Renal cortical epithelial cell (primary cell): ENCODE measurements at places on chromosomes 3 and 15. TPM values are rescaled to one million over a fixed set of nuclear protein-coding genes. Genes with fewer than 3 reads are reported as not detected.

DNA sequence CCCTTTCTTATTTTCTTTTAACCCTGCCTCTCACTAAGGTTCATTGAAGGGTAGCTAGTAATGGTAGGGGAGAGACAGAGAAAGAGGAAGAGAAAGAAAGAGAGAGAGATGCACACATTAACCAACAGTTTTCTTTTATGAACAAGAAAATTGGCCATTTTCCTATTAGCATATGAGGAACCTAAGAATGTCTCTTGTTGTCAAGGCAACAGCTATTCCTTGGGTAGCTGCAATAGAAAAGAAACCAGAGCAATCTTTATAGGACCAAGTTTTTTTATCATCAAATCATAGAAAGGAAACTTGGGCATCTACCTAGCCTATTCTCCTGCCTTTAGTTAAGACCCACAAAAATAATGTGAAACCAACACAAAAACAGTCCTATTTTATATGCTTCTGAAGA, 15.0 kb upstream of the CCDC39 start:
- no peak for DNase-seq

DNA sequence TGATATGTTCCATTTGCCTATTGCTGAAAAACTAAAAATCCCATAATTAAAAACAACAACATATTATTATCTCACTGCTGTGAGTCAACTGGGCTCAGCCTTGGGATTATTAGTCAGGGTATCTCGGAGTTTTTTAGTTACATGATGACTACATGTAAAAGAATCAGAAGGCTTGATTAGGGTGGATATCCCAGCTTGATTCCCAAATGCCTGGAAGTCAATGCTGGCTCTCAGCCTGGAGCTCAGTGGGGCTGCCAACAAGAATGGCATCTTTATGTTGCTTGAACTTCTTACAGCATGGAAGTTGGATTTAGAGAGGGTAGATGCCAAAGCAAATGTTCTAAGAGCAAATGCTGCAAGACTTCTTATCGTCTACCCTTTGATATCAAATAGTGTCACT, 278.5 kb downstream of the PLOD2 start:
- no peak for DNase-seq

GRCh38 chr3:119751423-119751822, 30.5 kb upstream of the NR1I2 start:
- DNase-seq, result no peak

GRCh38 chr15:44137750-44138149, 57.3 kb downstream of the FRMD5 start:
- no peak for DNase-seq

- peak; percentile 44 for DNase-seq
These were observed 439.2 kb downstream of the MCTP2 start for GRCh38 chr15:94670438-94671034.

GRCh38 chr3:42839616-42840015, 30.4 kb downstream of the ACKR2 start:
- peak; percentile 72 for DNase-seq

- DNase-seq, result peak; percentile 4
These were observed 674.0 kb downstream of the OTOL1 start for GRCh38 chr3:162170581-162170980.

DNA sequence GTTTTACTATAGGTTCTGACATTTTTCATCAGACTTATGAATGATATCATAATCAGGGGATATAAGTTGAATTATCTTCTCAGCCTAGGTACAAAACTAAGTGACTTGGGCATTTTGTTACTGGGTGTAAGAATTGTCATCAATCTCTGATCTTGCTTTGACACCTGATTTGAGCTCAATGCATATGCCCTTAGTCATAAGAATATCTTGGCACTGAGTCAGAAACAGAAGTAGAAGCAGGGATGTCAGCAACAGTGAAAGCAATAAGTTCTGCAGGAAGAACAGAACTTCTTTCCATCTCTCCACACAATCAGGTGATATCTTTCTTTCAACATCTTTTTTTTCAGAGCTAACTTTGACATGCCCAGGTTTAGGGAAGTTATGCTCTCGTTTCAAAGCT, 14.6 kb downstream of the SLITRK3 start:
- DNase-seq, result peak; percentile 12

- no peak for DNase-seq
These were observed 192.0 kb downstream of the XXYLT1 start for GRCh38 chr3:195078891-195079440.

GRCh38 chr3:129001806-129002572, 885 bp downstream of the EFCC1 start:
- no peak for DNase-seq

- peak; percentile 98 for DNase-seq
These were observed 277.0 kb downstream of the RYR3 start for GRCh38 chr15:33587773-33588172.

- no peak for DNase-seq
These were observed 113.0 kb downstream of the TMEM266 start for GRCh38 chr15:76172782-76173181.

DNA sequence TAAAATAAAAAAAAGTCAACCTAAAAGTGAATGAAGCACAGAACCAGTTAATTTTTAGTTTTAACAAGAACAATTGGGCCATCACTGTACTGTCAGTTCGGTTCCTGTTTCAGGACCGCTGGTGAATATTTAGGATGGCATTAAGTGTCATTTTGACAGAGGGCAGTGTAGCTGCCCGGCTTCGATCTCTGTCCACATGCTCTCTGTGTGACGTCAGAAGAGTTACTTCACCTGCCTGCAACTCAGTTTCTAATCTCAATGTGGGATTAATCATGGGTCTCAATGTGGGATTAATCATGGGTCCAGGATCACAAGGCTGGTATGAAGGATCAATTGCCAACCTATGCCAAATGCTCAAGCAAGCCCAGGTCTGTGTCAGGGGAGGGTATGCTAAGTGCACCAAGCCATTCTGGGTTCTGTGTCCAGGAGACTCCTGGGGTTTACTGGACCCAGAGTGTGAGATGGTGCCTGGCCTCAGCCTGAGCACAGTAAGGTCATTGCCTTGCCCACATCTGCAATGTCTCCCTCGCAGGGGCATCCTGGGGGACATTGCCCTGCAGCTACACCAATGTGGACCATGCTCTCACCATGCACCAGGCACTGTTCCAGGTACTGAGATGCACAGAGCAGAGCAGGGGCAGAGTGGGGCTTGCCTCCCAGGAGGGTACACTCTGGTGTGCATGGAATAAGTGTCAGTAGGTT, 8.1 kb downstream of the GABRA5 start:
- DNase-seq, result no peak

DNA sequence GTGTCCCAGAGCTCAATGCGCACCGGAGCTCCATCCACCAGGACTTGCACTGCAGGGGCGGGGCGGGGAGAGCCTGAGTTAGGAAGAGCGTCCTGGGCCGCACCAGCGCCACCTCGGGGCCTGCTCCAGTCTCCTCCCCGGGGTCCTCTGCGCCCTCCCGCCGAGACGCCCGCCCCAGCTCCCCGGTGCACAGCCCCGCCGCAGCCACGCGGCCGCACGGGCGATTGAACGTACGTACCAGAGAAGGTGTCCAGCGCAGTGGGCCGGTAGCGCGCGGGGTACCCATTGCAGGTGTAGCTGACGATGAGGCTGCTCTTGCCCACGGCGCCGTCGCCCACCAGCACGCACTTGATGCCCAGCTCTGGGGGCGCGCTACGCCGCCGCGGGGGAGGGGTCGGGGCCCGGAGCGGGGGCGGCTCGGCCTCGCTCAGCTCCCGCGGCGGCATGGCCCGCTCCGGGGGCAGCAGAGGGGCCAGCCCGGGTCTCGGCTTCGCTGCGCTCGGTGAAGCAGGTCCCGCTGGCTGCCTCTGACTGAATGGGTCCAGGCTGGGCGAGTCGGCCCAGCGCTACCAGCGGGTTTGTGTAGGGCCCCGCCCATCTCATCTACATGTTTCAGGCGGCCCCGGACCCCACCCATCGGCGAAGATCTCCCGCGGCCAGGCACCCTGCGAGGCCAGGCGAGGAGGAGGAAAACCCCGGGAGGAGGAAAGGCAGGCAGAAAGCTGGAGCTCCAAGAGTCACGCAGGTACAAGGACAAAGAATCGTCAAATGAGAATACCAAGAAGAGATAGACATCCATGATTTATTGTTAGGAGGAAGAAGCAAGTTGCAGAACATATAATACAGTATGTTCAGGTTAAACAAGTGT, at the start of gene RHOV:
Gene RHOV (minus strand): TSS at position 541 of the 868 bp plus-strand sequence. CDS start 95 bp downstream, at position 446.
- peak; percentile 49 for DNase-seq

- no peak for DNase-seq
These were observed 133.2 kb upstream of the COL8A1 start for GRCh38 chr3:99505200-99505599.

DNA sequence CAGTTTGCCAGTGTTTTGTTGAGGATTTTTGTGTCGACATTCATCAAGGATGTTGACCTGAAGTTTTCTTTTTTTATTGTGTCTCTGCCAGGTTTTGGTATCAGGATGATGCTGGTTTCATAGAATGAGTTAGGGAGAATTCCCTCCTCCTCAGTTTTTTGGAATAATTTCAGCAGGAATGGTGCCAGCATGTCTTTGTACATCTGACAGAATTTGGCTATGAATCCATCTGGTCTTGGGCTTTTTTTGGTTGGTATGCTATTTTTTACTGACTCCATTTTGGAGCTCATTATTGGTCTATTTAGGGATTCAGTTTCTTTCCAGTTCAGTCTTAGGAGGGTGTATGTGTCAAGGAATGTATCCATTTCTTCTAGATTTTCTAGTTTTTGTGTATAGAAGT, 320.0 kb upstream of the PPP2R3A start:
- no peak for DNase-seq

DNA sequence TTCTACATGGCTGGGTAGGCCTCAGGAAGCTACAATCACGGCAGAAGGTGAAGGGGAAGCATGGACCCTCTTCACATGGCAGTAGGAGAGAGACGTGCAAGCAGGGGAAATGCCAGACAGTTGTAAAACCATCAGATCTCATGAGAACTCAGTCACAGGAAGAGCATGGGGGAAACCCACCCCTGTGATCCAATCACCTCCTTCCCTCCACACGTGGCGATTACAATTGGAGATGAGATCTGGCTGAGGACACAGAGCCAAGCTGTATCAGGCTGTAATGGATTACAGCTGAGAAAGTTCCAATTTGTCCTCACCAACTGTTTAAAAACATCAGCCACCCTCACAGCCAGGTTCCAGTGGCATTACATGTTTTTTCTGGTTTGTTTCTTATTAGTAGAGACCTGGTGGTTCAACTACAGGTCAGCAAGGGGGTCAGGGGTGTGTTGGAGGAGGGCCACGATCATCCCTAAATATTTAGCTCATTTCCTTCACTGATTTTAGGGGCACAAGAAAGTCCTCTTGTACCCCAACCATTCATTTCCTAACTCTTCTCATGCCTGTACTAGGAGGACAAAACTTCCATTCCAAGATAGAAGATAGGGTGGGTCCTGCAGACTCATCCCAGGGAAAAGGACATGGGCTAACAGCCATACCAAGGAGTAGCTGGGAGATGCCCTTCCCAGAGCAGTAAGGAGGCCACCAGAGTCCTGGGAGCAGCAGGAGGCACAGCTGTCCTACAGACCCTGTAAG, 54.4 kb downstream of the ANXA2 start:
- no peak for DNase-seq

DNA sequence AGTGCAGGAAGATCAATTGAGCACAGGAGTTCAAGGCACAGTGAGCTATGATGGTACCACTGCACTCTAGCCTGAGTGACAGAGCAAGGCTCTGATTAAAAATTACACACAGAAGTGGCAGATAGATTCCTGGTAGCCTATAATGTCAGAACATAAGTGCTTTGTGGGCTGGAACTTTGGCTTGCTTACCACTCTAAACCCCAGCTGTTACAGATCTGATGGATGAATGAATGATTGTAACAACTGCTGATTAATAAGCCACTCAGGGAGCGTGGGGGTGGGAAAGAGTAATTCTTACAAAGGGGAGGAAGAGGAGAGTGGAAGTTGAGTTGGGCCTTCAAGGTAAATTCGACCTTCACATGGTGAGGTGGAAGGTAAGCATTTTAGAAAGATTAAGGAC, 40.9 kb upstream of the PTPN23 start:
- DNase-seq, result no peak

GRCh38 chr3:188241072-188241471, 87.1 kb downstream of the LPP start:
- DNase-seq, result no peak

DNA sequence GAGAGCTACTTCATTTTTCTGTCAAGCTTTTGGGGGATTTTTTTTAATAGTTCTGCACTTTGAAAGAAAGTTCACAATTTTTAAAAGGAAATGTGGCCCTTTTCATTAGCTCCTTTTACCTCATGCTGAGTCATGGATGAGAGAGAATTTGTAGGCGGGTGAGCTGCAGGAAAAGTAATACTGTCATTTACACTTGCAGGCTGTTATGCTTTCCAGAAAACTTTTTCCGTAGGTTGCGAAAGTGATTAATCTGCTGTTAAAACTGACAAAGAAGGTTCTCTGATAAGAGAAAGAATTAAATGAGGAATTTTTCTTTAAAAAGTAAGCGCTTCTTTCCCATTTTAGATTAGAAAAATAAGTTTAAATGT, 430.2 kb downstream of the LPP start:
- peak; percentile 78 for DNase-seq

DNA sequence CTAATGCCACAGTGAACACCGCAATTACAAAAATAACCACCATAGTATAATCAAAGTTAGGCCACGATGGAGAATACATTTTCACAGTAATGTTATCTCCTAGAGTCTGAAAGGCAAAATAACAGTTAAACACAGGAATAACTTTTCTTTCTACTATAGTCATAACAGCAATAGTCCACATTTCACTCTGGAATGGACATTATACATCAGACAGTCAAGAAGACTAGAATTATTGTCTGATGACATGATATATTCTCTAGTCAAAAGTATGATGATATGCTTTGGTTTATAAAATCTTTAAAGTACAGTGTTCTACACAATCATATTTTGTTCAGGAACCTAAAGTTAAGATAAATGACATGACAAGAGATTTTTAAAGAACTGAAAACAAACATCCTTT, 18.0 kb downstream of the SPPL2A start:
- DNase-seq, result no peak

DNA sequence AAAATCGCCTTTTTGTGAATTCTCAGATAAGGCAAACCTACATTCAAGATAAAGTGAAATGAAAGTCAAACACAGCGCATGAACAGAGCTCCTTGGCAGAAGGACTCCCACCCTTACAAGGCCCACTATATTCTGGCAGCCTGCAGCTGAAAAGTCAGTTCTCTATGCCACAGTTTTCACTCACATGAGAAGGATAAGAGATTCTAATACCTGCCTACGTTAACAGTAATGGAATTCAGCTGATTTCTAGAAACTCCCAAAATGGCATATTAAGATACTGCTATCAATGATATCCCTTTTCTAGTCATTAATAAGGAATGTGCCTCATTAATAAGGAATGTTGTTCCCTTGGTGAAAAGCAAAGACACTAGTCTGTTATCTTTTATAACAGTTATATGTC, 27.0 kb downstream of the SLC30A4 start:
- no peak for DNase-seq

GRCh38 chr15:45794712-45795439, 160.0 kb downstream of the SQOR start:
- no peak for DNase-seq

Gene RHCG
- 0.10 and 1.6 TPM in 2 replicates for total RNA-seq

Gene RASL12
- not detected in 2 replicates for total RNA-seq

Gene TRH
- total RNA-seq, result not detected in 2 replicates

Gene LDHAL6B
- not detected in 2 replicates for total RNA-seq

Gene LTF
- 1.7 and 299 TPM in 2 replicates for total RNA-seq

Gene ITIH1
- total RNA-seq, result not detected in 2 replicates

Gene CYP1A1
- 1.7 TPM in 1 of 2 replicates, not detected in the other for total RNA-seq

Gene NME9
- total RNA-seq, result 1.0 TPM in 1 of 2 replicates, not detected in the other

Gene GOLGA8N
- 0.35 and 2.7 TPM in 2 replicates for total RNA-seq

Gene GABRR3
- total RNA-seq, result not detected in 2 replicates

Gene GP5
- total RNA-seq, result under 0.01 and 0.10 TPM in 2 replicates
